Neural progenitor cell (in vitro differentiated cells): ENCODE measurements at places on chromosomes 5 and 9. TPM values are rescaled to one million over a fixed set of nuclear protein-coding genes. Genes with fewer than 3 reads are reported as not detected.

GRCh38 chr5:73158313-73158712, 14.7 kb upstream of the TMEM174 start:
- H3K36me3 ChIP-seq = no peaks in the 10 kb centered on the region
- H3K27me3 ChIP-seq = no peaks in the 10 kb centered on the region
- no peak overlapping the region for H3K27ac ChIP-seq
- no peaks in the 10 kb centered on the region for H3K4me1 ChIP-seq
- no peak overlapping the region for H3K4me3 ChIP-seq

DNA sequence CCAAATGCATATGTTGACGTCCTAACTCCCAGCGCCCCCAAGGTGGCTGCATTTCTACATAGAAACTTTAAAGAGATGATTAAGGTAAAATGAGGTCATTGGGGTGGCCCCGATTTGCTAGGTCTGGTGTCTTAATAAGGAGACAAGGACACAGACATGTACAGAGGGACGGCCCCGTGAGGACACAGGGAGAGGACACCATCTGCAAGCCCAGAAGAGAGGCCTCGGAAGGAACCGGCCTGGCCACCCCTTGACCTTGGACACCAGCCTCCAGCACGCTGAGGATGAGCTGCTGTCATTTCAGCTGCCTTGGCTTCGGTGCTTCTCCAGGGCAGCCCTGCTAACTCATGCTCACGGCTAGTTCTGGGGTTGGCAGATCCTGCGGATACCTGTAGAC, 73.2 kb downstream of the MRPL36 start:
- H3K27ac ChIP-seq = no peak overlapping the region
- DNase-seq = peak; percentile 1
- no peak overlapping the region for H3K4me3 ChIP-seq
- no peaks in the 10 kb centered on the region for H3K4me1 ChIP-seq
- H3K27me3 ChIP-seq = peaks cover 21% of the 10 kb centered on the region

DNA sequence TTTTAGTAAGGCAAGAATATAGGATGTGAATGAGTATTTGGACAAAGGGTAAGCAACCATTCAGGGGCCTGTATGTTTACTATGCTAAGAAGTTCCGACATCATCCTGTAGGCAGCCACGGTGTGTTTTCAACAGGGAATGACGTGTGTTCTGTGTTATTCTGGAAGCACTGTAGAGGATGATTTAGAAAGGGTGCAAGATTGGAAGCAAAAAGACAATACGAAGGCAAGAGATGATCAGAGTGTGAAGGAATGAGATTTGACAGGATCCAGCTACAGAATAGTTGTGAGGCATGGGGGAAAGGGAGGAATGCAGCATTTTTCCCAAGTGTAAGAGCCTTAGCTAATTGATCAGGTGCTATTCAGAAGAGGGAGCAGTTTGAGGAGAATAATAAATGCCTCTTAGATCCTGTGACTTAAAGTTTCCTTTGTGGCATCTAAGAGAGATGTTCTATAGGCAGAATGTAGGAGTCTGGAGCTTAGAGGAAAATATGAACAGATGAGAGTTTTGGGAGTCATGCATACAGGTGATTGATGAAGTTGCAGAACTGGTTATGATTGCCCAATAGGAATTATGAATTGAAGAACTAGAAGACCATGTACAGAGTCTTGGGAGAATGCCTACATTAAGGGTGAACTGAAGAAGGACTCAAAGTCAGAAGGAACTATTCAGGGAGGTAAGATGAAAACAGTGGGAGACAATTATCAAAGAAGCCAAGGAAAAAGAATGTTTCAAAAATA, 2.5 kb downstream of the SMC5 start:
- H3K27me3 ChIP-seq = no peaks in the 10 kb centered on the region
- H3K4me1 ChIP-seq = peaks cover 21% of the 10 kb centered on the region
- no peak for DNase-seq
- H3K36me3 ChIP-seq = peaks cover 21% of the 10 kb centered on the region
- no peak overlapping the region for H3K27ac ChIP-seq

GRCh38 chr5:157575381-157576020, at the start of gene ADAM19:
ADAM19 (minus strand) TSS chr5:157575775; CDS start chr5:157575696, 79 bp downstream.
- H3K4me3 ChIP-seq = peak within 1 kb of the TSS; percentile 82
- DNase-seq = peak; percentile 85
- peaks cover 13% of the 10 kb centered on the region for H3K27me3 ChIP-seq
- peaks cover 15% of the 10 kb centered on the region for H3K4me1 ChIP-seq
- no peaks in the 10 kb centered on the region for H3K36me3 ChIP-seq

DNA sequence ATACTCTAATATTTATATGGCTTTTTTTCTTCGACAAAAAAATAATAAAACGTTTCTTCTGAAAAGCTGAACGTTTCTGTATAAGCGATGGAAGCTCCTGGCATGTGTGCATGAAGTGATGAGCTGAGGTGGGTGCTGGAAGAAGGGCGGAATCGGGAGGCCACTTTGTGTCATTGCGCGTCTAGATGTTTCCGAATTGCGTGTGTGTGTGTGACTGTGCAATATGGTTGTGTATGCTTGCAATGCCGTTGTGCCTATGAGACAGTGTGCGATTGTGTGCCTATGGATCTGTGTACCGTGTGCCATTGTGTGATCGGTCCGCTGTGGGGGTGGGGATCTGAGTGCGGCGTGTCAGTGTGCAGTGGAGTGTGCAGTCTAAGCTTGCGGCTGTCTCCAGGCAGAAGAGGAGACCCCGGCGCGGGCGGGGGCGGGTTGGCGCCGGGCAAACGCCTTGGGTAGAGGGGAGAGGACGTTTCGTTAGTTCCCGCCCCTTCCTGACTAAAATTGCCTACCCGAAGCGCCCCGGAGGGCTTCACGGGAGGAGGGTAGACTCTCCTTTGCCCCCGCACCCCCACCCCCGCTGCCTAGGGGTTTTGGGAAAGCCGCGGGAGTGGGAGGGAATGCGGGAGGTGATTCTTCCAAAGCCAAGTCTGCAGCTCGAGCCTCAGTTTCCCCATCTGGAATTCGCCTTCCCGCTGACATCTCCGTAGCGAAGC, 24.2 kb downstream of the PCDHGC5 start:
- H3K4me1 ChIP-seq = peaks cover 44% of the 10 kb centered on the region
- no peaks in the 10 kb centered on the region for H3K36me3 ChIP-seq
- peak overlapping the region; percentile 74 for H3K27ac ChIP-seq
- peak overlapping the region; percentile 44 for H3K4me3 ChIP-seq
- H3K27me3 ChIP-seq = no peaks in the 10 kb centered on the region

GRCh38 chr9:84136119-84136868, 155.7 kb downstream of the RMI1 start:
- H3K4me1 ChIP-seq = peaks cover 13% of the 10 kb centered on the region
- H3K27me3 ChIP-seq = peaks cover 61% of the 10 kb centered on the region
- no peak overlapping the region for H3K4me3 ChIP-seq
- no peaks in the 10 kb centered on the region for H3K36me3 ChIP-seq
- DNase-seq = no peak
- H3K27ac ChIP-seq = no peak overlapping the region

GRCh38 chr5:113344973-113345940, 89.5 kb downstream of the TSSK1B start:
- DNase-seq = no peak
- no peak overlapping the region for H3K4me3 ChIP-seq
- no peaks in the 10 kb centered on the region for H3K4me1 ChIP-seq
- H3K36me3 ChIP-seq = no peaks in the 10 kb centered on the region
- no peaks in the 10 kb centered on the region for H3K27me3 ChIP-seq

DNA sequence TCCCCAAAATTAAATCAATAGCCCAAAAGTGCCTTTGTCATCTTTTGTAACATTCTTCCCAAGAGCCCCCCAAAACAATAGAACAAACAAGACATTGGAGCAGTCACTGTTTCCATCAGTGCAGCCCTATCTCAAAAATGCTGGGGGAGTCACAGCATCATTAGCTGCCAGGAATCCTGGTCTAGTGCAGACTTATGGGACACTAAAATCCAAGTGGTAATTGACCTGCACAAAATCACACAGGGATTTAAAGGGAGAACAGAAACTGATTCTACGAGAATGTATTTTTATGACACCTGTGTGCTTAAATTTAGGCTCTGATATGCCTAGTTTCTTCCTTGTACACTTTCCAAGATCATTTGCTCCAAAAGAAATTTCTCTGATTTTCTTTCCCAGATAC, 172.9 kb downstream of the GLIS3 start:
- H3K27ac ChIP-seq = no peak overlapping the region
- no peak for DNase-seq
- no peaks in the 10 kb centered on the region for H3K36me3 ChIP-seq
- H3K27me3 ChIP-seq = no peaks in the 10 kb centered on the region

- H3K27me3 ChIP-seq = peaks cover 7% of the 10 kb centered on the region
- H3K4me1 ChIP-seq = peaks cover 23% of the 10 kb centered on the region
- no peaks in the 10 kb centered on the region for H3K36me3 ChIP-seq
- DNase-seq = no peak
- no peak overlapping the region for H3K27ac ChIP-seq
Observed at GRCh38 chr5:73263001-73263710, 90.2 kb downstream of the TMEM174 start.

DNA sequence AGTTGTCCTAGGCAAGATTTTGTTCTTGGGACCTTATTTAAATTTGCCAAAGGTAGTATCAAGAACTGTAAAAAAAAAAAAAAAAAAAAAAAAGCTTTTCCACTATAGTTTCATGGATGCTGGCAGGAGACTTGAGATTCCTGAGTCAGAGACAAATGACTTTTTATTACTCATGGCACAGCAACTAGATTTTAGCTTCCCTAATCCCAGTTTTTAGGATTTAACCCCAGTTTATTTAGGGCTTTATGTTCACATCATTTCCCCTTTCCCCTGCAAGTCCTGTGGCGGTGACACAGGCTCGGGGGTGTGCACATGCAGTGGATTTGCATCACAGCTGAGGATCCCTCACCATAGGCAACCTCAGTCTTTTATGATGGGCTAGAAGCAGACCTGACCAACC, 144.9 kb downstream of the GOLPH3 start:
- no peak for DNase-seq
- no peaks in the 10 kb centered on the region for H3K36me3 ChIP-seq
- H3K4me1 ChIP-seq = peaks cover 14% of the 10 kb centered on the region
- no peak overlapping the region for H3K4me3 ChIP-seq

- no peaks in the 10 kb centered on the region for H3K4me1 ChIP-seq
- no peaks in the 10 kb centered on the region for H3K27me3 ChIP-seq
Observed at GRCh38 chr9:110224583-110224982, 16.6 kb upstream of the C9orf152 start.

GRCh38 chr9:8536845-8537244, 737.3 kb upstream of the DMAC1 start:
- H3K27ac ChIP-seq = no peak overlapping the region
- no peaks in the 10 kb centered on the region for H3K36me3 ChIP-seq

- no peak for DNase-seq
- no peaks in the 10 kb centered on the region for H3K36me3 ChIP-seq
- no peak overlapping the region for H3K27ac ChIP-seq
Observed at GRCh38 chr5:6586647-6587042, 46.2 kb downstream of the NSUN2 start.

GRCh38 chr9:112507001-112507680, 20.5 kb downstream of the KIAA1958 start:
- no peak overlapping the region for H3K27ac ChIP-seq
- H3K4me3 ChIP-seq = no peak overlapping the region
- peaks cover 20% of the 10 kb centered on the region for H3K4me1 ChIP-seq
- H3K36me3 ChIP-seq = no peaks in the 10 kb centered on the region

- H3K27ac ChIP-seq = no peak overlapping the region
- no peaks in the 10 kb centered on the region for H3K36me3 ChIP-seq
- peak; percentile 38 for DNase-seq
- H3K4me3 ChIP-seq = peak overlapping the region; percentile 83
- peaks cover 9% of the 10 kb centered on the region for H3K27me3 ChIP-seq
Observed at GRCh38 chr9:93577078-93577974, 942 bp downstream of the PHF2 start.

GRCh38 chr9:137878146-137878941, 762 bp downstream of the CACNA1B start:
- H3K27me3 ChIP-seq = peaks cover 45% of the 10 kb centered on the region
- DNase-seq = peak; percentile 96

DNA sequence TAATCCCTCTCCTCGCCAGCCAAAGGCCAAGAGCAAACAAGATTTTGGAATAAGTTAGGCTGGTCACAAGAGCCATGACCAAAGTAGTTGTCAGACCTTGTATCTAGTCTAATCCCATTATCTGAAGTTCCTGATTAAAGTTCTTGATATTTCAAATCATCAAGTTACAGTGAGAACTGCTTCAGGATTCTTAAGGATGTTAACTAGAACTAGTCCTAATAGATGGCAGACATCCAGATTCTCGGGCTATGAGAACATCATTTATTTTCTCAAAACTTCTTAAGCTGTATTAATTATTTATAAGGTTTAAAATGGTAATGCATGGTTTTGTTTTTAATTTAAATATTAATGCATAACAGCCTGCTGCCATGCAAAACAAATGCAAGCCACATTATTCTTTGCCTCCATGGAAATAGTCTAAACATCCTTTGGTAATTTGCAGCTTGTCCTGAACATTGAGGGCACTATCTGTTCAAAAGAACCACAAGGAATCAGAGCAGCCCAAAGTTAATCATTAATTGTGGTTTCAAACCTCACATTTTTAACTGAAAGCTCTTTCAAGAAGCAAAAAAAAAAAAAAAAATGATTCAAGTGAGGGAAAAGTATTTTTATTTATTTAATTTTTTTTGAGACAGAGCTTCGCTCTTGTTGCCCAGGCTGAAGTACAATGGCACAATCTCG, 95.1 kb downstream of the TTC39B start:
- H3K36me3 ChIP-seq = no peaks in the 10 kb centered on the region
- no peak for DNase-seq
- H3K27me3 ChIP-seq = no peaks in the 10 kb centered on the region
- H3K4me3 ChIP-seq = no peak overlapping the region

- H3K27me3 ChIP-seq = no peaks in the 10 kb centered on the region
- H3K4me1 ChIP-seq = peaks cover 24% of the 10 kb centered on the region
- no peak overlapping the region for H3K4me3 ChIP-seq
- no peak overlapping the region for H3K27ac ChIP-seq
Observed at GRCh38 chr5:150787656-150788055, 9.1 kb downstream of the SMIM3 start.

PRLR gene
- 0.51 and 1.3 TPM in 2 replicates for total RNA-seq

WNT8A gene
- 0.25 TPM in 1 of 2 replicates, not detected in the other for total RNA-seq

CCDC192 gene
- total RNA-seq = 2.7 TPM in 1 of 2 replicates, not detected in the other

SLC6A7 gene
- not detected in 2 replicates for total RNA-seq

IRX4 gene
- total RNA-seq = not detected in 2 replicates

SPDL1 gene
- total RNA-seq = 91.4 and 151 TPM in 2 replicates

KIF20A gene
- total RNA-seq = 128 and 158 TPM in 2 replicates
